ENCODE measurements at places on chromosomes 16 and 17.
A peak's percentile ranks its signal among the peaks of the same experiment; 100 is the strongest.

GRCh38 chr16:46922239-46922638, 38.1 kb downstream of the GPT2 start:
- DNase-seq: no peak

DNA sequence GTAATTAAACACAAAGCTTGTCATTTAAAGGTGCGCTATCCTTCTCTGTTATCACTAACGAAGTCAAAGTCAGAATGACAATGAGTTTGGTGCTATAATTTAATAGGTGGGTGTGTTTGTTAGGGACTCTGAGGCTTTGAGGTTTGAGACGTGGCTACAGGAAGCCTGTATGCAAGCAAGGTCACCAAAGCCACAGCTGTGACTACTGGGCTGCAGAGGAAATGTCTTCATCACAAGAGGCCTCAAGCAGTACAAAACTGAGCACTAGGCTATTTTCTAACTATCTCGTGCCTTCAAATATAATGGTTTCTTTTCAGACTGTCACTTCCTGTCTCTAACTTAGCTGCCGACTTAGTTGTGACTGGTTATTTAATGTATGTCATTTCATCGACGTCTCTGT, 141.2 kb downstream of the AATF start:
- no peak for DNase-seq

DNA sequence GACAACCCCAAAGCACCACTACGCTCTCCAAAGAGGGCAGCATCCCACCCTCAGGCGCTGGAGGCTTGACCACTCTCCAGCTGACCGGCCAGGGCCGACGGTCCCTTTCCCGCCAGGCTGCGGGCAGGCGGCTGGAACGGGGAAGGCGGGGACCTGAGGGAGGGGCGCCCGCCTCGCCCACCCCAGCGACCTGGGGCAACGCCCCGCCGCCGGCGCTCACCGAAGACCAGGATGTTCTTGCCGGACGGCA, 431 bp downstream of the DYNC1LI2 start:
- no peak for DNase-seq

DNA sequence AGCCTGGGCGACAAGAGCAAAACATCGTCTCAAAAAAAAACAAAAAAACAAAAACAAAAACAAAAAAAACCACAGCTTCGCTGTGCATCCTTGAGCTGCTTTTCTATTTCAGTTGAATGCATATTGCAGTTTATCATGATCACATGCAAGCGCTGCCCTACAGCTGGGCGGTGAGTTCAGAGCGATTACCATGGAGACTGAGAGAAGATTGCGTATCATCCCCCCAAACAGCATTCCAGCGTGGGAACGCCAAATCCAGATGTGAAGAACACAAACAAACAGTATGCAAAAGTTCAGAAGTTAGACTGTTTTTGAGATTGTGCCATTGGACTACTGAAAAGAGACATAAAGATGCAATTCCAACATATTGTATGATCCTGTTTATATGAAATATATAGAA, 15.1 kb upstream of the SLC52A1 start:
- no peak for DNase-seq

DNA sequence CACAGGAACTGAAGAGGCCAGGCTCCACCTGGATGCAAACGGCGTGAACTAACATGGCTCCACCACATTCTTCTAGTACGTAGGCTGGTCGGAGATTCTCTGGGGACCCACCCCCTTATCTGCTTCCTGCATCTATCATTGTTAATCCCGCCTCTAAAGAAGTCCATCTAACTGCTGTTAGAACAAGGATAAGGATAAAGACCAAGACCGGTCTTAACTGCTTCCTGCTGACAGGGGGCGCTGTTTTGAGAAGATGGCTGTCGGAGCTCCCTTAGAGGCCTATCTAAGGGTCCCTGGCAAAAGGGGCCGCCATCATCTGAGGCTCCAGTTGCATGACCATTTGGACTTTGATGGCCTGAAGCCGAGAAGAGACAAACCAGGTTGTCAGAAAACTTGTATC, 25.8 kb upstream of the TNFSF12 start:
- no peak for DNase-seq

DNA sequence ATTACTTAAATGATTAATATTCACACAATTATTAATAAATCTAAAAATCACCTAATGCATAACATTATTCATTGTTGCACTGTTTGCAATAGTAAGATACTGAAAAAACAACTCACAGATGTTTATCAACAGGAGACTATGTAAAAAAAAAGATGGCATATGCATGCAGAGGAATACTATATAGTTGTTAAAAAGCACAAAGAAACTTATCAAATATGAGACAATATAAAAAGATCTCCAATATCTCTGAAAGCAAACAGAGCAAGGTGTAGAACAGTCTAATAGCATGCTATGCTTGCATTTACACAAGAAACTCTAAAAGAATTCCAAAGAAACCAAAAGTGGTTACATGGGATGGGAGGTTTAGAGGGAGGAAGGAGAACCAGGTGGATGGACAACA, 3.7 kb downstream of the RNF157 start:
- DNase-seq: no peak

GRCh38 chr17:76272541-76273444, 7.6 kb downstream of the UBALD2 start:
- no peak for DNase-seq

DNA sequence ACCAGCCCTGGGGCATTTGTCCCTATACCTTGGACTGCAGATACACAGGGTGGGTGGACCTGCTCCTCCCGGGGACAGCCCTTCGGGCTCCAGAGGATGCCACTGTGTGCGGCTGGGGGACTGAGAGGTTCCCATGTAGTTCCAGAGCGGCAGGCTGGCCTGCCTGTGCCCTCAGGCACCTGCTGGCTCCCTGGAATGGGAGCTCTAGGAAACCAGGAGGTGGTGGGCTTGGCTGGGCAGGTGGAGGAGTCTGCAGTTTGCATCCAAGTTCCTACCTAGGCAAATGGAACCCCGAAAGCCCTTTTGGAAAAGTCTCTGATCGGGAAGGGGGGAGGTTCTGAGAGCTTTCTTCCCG, 982 bp downstream of the DBNDD1 start:
- DNase-seq: no peak

DNA sequence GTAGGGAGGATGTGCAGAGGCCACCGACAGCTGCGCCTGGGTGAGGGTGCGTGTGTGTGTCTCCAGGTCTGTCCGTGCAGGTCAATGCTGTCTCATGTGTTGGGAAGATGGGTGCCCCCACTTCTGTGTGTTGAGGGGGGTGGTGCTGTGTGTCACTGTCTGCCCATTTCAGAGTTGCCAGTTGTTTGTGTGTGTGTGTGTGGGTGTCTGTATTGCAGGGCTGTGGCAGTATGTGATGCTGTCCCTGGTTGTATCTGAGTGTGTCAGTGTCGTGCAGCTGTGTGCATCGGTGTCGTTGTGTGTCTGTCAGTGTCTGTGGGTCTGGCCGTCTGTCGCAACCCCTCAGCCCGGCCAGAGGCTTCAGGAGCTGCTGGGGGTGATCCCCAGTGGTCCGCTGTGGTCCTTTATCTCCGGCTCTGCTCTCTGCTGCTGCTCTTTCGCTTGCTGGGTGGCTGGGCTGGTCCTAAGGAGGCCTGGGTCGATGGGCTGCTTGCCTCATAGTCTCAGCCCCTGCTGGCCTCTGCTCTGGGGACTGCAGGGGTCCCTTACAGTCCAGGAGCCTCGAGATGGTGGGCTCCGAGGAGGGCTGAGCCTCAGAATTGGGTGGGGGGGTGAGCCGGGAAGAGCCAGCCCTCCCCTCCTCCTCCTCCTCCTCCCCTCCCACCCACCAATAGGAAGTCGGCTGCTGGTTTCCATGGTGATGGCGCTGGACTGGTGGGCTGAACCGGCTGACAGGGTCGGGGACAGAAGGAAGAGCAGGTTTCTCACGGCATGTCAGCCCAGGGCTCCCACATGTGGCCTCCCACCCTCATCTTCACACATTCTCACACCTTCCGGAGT, at the start of gene TSPOAP1:
TSPOAP1 (minus strand) TSS at position 601 of the 840 bp plus-strand sequence. CDS start 875 bp downstream, outside the sequence.
- DNase-seq: no peak

DNA sequence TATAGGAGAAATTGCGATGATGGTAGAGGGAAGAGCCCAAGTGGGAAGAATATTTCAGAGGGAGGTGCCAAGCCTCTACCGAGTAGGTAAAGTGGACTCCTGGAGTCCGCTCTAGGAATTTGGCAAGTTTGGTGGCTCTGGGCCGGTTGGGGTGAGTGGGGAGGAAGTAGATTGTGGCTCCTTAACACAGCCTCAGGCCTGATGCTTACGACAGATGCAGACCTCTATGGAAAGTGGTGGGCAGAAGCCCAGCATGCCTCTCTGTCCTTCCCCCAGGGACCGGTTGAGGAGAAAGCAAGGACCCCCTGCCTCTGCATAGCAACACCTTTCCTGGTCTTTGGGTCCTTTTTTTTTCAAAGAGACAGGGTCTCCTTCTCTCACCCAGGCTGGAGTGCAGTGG, 55.9 kb upstream of the SIAH1 start:
- DNase-seq: no peak

GRCh38 chr17:30790279-30790678, 34.2 kb downstream of the CRLF3 start:
- no peak for DNase-seq

GRCh38 chr16:57341441-57342303, 16.9 kb upstream of the CCL22 start:
- DNase-seq: peak; percentile 35

DNA sequence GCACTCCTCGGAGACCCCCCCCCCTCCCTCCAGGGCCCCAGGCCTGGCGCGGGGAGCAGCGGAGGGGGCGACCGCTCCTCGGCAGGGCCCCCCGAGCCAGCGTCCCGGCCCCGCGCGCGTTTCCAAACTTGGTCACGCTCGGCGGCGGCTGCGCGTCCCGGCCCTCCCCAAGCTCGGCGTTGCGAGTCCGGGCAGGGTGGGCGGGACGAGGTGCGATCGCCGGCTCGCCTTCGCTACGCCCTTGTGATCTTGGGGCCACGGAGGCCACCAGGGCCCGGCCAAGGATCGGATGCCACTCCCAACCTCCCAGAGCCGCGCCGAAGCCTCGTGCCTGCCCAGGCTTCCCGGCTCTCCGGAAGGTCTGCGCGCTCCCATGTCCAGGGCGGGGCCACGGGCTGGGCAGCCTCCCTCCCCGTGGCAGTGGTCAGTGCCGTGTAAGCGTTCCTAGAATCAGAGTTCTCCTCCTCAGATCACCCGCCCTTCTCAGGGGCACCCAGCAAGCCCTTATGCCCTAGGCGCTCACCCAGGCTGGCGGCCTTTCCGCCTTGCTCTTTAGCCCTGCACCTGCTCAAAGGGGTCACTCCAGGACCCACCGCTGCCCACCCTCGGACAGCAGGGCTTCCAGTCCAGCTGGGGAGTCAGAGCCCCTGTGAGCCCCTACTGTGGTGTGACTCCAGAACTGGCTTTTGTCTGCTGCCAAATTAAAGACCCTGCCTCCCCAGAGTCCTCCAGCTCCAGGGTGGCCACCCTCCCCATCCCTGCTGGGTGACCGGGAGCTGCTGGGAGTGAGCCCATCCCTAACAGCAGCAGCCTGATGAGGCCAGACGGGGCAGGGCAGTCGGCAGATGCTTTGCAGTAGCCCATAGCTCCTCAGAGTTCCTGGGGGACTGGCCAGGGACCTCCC, 12.2 kb upstream of the MRPS23 start:
- no peak for DNase-seq

GRCh38 chr17:73749928-73750605, 105.8 kb upstream of the SDK2 start:
- no peak for DNase-seq

GRCh38 chr17:19558946-19559345, 25.3 kb downstream of the SLC47A1 start:
- DNase-seq: no peak

DNA sequence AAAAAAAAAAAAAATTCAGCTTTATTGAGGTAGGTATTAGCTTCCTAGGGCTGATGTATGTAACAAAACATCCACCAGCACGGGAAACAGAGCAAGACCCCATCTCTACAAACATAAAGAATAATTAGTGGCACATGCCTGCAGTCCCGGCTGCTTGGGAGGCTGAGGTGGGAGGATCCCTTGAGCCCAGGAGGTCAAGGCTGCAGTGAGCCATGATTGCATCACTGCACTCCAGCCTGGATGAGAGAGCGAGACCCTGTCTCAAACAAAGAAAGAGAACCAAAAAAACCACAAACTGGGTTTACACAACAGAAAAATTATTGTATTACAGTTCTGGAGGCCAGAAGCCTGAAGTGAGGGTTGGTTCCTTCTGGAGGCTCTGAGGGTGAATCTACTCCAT, 4.0 kb upstream of the MMP25 start:
- DNase-seq: no peak

DNA sequence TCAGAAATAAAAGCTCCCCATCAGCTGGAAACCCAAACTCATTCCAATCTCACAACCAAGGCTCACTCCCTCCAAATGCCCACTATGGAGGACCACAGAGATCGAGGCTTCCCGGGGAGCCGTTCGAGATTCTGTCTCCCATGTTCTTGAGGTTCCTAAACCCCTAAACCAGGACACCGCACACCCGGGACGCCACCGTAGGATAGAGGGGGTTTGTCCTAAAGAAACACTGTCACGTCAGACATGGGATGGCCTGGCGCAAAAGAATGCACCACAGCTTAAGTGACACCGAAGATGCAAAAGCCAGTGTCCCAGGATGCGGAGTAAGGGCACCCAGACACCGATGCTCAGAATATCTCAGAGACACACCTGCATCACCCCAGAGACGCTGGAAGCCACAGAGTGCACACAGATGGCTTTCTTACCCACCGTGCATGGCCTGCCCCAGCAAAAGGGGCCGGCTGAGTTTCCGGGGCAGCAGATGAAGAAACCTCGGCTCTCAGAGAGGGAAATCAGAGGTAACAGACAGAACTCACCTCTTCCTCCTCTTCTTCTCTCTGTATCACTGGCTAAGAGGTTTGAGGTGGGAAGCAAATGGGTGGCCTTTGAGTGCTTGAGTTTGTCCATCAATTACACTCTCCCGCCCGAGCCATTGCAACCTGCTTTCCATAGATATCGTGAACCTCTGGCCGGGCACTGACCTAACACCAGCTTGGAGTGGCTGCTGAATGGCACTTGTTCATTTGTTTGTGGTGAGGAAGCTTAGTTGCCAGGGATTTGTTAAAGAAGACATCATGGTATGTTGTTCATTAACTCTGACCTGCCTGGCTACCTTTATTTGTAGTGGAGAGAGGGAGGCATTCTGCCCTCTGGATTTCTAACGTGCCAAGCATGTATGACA, 65.1 kb upstream of the TNRC6C start:
- no peak for DNase-seq

DNA sequence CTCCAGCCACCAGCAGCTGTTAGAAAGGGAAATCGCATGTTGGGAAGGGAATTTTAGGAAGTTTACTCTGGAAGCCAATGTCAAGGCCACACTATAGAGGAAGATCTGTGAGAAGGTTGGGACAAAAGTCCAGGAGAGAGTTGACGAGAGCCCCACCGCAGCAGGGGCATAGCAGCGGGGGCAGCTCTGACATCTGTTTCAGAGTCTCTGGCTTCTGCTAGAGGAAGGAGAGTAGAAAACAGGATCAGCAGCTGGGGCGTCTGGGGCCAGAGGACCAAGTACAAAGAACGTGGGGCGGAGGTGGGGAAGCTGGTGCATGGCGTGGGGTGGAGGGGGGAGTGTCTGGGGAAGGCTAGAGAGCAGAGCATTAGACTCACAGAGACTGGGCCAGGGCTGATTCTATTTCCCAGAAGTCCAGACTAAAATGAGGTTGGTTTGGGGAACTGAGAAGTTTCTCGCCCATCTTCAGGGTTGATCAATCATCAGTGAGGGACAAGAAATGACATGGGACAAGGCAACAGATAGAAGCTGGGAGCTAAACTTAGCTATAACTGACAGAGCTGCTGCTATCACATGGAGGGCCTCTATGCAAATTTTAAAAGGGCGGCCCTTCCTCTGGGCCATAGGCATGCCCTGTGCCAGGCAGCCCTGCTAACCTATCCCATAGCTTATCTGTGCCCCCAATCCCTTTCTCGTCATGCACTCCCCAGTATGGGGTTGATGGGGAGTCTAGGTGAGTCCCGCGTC, 1.2 kb downstream of the RABEP2 start:
- DNase-seq: no peak
